Putamen (tissue), 1 donor: ENCODE measurements at places on chromosomes 11 and 22.

GRCh38 chr22:37647928-37648327, 8.5 kb downstream of the SH3BP1 start:
- no peak for DNase-seq

DNA sequence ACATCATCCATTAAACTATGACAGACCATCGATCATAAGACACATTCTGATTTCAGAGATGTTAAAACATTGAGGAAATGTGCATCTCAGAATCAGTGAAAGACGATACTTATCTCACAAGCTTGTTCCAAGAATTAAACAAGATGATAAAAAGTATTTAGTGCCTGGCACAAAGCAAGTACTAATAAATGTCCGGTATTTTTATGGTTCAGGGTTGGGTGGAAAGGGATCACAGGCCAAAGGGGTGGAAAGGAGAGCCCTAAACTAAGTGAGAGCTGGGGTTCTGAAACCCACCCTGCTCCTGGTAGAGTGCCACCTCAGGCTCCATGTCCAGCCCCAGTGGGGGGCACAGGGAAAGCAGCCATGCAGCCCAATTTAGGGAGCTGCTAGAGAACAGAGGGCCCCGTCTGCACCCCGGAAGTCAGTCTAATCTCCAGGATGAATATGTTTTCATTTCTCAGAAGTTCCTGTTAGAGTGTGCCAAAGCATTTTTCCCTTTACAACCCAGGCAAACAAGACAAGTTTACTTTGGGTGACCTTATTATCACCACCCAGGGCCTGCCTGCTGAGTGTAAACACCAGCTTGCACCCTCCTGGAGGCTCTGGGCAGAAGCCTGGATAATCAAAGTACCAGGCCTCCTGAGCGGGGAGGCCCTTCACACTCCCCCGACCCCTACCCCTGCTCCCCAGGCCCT, 3.8 kb upstream of the CREB3L1 start:
- no peak for DNase-seq

GRCh38 chr22:25404928-25405816, 159.3 kb upstream of the GRK3 start:
- DNase-seq, result peak; percentile 65

GRCh38 chr11:76083563-76084451, 122.5 kb downstream of the WNT11 start:
- DNase-seq, result peak; percentile 10

DNA sequence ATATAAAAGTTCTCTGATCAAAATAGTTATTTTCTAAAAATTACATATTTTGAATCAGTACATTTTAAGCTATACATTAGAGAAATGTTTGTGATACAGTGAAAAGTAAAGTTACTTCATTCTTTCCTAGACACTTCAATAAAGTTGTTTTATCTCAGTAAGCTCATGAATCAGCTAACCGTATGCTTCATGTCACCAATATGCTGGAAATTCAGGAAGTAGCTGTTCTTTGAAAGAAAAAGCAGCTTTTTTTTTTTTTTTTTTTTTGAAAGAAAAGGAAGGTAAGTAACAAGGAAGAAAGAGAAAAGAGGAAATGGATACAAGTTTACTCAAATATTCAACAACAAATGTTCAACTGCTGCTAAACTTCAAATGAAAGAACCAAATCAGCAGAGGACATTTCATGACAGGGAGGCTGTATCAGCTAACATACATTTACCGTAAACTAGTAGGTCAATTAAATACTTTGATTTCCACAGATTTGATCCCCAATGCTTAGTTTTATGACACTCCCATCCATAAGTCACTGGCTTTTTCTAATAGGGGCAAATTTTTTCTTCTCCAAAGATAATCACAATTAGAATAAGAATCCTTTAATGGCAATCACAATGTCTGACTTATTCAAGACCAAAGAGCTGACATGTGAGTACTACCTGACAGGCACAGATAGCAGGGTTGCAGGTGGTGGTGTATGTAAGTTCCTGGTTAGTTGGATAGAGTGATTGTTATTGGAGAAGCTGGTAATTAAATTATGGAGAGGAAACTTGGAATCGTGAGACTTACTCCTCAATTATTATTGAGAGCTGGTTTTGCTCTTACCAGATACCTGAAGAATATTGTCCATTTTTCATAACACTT, 754 bp downstream of the OR52A1 start:
- no peak for DNase-seq

DNA sequence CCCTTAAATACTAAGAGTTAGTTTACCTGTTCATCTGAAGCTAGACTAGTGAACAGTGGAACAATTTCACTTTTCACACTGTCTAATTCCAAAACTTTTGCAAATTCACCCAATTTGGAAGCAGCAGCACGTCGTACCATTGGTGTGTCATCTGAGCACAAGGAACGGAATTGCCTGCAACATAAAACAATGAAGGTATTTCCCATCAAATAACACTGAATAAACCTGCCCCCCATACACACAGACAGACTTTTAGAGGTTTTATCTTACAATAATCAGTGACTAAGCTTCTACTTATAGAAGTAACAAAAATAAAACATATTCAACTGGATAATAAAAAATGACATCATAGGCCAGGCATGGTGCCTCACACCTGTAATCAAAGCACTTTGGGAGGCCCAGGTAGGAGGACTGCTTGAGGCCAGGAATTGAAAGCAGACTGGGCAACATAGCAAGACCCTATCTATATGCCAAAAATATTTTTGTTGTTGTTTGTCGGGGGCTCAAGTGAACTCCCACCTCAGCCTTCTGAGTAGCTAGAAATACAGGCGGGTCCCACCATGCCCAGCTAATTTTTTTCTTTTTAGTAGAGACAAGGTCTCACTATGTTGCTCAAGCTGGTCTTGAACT, 6.3 kb downstream of the PPP2R1B start:
- no peak for DNase-seq

- no peak for DNase-seq
Measured at GRCh38 chr22:25083807-25084200, 115.9 kb upstream of the CRYBB3 start.

- no peak for DNase-seq
Measured at GRCh38 chr11:9516113-9516512, 55.3 kb downstream of the ZNF143 start.

GRCh38 chr11:127304634-127305033, 304.1 kb upstream of the KIRREL3 start:
- DNase-seq, result no peak

DNA sequence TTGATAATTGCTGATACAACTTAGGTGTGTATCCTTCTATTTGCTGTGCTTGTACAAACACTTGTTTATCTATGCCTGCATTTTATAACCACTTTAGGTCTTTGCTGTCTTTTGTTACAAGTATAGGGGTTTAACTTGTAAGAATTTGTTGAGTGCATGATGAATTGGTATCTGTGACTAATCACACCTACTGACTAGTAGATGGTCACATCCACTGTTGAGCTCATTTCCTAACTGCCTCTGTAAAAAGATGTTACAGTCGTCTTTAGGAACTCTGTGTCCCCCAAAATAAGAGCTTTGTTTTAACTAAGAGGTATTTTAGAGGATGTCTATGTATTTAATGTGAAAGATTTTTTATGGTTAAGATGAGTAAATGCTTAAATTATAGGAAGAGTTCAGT, 60.5 kb downstream of the HIPK3 start:
- DNase-seq, result no peak

- no peak for DNase-seq
Measured at GRCh38 chr22:33756508-33756949, 163.7 kb downstream of the LARGE1 start.

- no peak for DNase-seq
Measured at GRCh38 chr22:49193901-49194465, 633.7 kb downstream of the BRD1 start.

GRCh38 chr11:116507849-116508695, 264.7 kb downstream of the BUD13 start:
- no peak for DNase-seq

DNA sequence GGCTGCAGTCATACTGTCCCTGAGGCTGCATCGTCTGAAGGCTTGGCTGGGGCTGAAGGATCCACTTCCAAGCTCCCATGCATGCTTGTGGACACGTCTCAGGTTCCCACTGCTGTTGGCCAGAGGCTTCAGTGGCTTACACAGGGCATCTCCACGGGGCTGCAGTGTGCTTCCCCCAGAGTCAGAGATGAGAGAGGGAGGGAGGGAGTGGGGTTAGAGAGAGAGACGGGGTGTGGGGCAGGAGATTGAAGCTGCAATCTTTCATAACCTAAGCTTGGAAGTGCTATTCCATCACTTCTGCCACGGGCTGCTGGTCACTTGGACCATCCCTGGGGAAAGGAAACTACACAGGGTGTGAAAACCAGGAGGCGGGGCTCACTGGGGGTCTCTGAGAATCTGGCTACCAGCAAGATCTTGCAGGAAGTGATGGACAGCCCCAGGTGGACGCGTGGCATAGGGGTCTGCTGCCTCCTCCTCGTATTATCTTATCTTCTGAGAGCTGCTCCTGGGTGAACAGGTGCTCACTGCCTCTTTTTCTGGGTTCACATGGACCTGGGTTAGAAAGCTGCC, 63.0 kb upstream of the MYEOV start:
- DNase-seq, result no peak

GRCh38 chr11:70100791-70101190, 22.7 kb downstream of the ANO1 start:
- DNase-seq, result no peak

DNA sequence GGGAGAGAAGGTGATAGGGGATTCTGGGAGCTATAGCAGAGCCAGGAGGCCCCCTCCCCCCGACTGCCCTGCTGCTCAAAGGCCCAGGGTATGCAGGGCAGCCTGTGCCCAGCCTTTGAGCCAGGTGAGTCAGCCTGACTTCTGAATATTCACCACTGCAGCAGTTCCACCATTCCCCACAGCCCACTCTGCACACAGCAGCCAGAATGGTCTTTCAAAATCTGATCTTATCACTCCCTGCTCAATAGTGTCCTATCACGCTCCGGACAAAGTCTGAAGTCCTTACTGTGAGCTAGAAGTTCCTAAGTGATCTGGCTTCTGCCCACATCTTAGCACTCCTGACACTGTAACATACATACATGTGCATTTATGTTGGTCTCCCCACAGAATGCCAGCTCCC, 111.7 kb downstream of the BUD13 start:
- no peak for DNase-seq

GRCh38 chr11:70490723-70491558, 92.6 kb downstream of the CTTN start:
- no peak for DNase-seq

GRCh38 chr22:46684706-46685105, 53.3 kb downstream of the CERK start:
- no peak for DNase-seq

GRCh38 chr11:65225279-65226102, 36.3 kb upstream of the POLA2 start:
- DNase-seq, result no peak

DNA sequence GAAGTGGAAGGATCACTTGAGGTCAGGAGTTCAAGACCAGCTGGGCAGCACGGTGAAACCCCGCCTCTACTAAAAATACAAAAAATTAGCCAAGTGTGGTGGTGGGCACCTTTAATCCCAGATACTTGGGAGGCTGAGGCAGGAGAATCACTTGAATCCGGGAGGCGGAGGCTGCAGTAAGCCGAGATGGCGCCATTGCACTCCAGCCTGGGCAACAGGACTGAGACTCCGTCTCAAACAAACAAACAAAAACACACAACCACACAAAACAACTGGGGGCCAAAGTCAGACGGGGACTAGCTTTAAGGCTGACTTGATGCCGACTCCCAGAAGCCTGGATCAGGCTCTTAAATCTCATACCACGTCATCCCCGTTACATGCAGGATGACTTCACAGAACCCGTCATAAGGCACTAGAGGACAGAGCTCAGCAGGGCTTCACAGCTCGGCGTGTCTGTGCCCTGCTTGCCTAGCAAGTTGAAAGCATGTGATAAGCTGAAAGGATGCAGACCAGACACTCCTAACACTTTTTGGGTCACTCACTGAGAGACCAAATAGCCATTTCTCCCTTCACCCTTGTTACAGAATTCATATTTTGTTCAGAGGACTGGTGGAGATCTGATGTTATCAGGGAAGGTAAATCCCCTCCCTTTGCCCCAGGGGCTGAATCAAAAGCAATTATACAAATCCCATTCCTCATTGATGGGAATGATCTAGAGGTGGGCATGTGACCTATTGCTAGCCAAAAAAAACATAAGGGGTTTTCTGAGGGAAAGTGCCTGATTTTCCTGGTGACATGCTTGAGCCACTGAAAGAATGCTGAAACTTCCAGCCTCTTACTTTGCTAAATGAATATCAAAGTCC, 65.4 kb downstream of the GAB2 start:
- no peak for DNase-seq

GRCh38 chr11:122690801-122691548, 35.5 kb downstream of the UBASH3B start:
- no peak for DNase-seq

- DNase-seq, result peak; percentile 49
Measured at GRCh38 chr11:30196400-30197206, 34.2 kb upstream of the FSHB start.

- DNase-seq, result no peak
Measured at GRCh38 chr11:128620309-128621100, 33.1 kb upstream of the ETS1 start.

DNA sequence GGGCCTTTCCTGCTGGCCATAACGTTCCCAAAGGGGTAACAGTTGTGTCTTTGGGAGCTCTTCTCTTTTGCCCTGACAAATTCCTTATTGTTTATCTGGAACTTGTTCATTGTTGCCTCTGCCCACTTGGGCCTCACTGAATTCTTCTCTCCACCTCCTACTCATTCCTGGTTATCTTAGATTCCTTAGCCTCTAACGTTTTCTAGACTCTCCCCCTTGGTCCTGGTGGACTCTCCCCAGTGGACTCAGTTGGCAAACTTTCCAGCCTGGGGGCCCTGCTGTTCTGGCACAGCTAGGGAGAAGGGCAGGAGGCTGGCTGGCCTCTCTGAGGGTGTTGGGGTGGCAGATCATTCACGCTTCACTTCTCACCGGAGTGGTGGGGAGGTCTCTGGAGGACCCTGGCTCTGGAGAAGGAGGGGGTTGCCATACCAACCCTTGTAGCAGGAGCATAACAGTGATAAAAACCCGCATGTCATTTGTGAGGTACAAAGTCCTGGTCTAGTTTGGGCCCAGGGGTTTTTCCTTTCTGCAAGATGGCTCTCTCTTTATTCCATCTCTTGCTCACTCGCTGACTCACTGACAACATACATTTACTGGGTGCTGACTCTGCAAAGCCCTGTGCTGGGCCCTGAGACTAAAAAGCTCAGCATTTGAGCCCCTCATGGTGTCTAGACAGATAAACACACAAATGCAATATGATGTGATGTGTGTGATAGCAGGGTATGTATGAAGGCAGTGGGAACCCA, 39.7 kb downstream of the YWHAH start:
- no peak for DNase-seq

DNA sequence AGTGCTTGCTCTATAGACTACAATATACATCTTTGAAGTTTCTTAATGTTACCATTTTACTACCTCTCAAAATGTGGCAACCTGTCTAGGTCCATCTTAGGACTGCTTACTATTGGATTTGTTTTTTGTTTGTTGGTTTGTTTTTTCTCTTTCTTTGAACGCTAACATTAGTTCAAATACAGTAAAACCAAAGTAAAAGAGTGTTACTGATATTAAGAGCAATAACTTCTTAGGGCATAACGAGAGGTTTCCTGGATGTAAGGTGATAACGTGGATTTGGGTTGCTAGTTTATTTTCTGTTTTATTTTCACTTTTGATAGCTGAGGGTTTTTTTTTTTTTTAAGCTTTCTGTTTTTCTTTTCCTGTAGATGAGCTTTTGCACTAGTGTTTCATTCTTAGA, 43.6 kb downstream of the TMEM135 start:
- no peak for DNase-seq
